ENCODE measurements at places on chromosomes 7 and 10.

GRCh38 chr10:93379731-93380575 lies 102.2 kb downstream of the MYOF start:
- DNase-seq: peak; percentile 58

GRCh38 chr7:80851896-80852476 lies 66.9 kb downstream of the SEMA3C start:
- DNase-seq: no peak

DNA sequence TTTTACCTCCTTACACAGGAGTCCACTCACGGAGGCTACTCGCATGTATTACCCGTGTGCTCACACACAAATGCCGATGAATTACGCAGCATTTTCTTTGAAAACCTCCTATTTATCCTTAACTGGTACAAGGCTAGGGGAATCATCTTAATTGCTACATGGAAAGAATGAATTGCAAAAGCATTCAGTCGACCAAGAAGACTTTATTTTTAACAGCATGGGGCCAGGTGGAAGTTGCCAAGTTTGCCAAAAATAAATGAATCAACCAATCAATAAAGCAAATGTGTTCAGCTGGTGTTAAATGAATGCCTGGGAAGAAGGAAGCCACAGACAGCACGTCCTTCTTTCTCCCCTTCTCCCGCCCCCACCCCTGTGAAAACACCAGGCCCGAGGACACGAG lies 55.8 kb downstream of the CTBP2 start:
- no peak for DNase-seq

GRCh38 chr10:86941426-86941825 lies 16.0 kb downstream of the MMRN2 start:
- no peak for DNase-seq

- no peak for DNase-seq
Measured at GRCh38 chr7:8514781-8515519, 81.5 kb downstream of the NXPH1 start.

GRCh38 chr10:110059925-110060324 lies 52.1 kb downstream of the ADD3 start:
- DNase-seq: no peak

GRCh38 chr10:78742730-78743615 lies 325.8 kb upstream of the ZMIZ1 start:
- no peak for DNase-seq

DNA sequence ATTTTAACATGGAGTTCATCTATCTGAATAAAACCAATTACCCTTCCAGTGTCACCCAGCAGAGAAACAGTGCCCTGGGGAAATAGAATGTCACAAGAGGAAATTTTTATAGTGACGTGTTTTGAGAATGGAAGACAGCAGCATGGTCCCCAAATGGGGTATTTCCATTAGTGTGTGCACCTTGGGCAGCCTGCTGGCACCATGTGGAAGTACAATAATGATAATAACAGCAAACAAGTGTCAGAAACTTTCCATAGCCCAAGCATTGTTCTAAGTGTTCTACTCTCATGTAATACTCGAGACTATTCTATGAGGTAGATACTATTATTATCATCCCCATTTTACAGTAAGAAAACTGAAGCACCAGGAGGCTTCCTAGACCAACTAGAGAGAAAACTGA lies 2.2 kb upstream of the PDE1C start:
- no peak for DNase-seq

- no peak for DNase-seq
Measured at GRCh38 chr7:1354661-1355567, 104.4 kb downstream of the MICALL2 start.

DNA sequence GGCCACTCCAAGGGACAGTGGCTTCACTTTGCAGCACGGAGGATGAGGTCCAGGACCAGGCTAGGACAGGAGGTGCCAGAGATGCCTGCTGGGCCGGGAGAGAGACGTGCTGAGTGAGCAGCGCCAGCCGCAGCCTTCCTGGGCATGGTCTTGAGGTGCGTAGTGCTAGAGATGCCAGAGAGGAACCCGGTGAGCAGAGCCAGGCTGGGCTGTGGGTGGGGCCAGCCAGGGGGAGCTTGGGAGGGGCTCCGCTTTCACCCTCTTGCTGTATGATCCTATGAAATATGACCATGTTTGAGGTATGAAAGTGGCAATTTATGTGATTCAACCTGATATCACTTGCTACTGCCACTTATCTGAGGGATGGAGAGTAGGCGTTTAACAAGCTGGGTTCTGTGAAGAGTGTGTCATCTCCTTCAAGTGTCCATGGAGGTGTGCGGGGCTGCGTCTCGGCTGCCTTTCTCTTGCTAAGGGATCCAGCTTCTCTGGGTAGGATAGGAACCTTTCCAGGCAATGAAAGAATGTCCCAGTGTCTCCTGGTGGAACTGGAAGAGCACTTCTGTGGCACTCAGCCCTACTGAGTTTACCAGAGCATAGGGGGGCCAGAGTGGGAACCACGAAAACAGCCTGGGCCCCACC lies 518.4 kb upstream of the FOXK1 start:
- no peak for DNase-seq

DNA sequence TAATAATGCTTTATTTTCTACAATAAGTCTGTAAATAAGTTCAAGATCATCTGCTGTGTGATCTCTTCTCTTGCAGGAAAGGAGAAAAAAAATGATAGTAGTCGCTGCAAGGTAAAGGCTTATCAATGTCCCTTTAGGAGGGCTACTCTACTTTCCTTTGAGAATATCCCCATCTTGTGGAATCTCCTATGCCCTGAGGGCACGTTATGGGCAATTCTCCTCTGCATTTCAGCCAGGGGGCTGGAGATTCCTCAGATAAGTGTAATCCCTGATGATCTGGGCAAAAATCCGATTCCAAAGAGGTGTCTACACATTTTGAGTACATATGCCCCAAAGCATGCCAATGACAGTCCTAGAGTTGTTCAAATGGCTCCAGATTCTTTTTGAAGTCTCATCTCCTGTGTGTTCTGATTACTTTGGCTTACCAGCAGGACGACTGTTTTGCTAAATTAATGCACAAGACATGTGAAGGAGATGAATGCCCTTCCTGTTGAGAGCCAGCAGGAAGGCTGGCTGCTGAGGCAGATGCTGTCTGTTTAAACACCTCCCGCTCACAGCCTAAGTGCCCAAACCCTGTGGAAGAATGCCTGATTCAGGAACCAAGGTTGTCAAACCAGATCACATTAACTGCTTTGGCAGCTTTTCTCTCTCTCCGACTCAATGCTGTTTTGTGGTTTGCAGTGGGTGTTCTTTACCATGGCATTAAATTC lies 171.2 kb upstream of the COL1A2 start:
- DNase-seq: no peak

DNA sequence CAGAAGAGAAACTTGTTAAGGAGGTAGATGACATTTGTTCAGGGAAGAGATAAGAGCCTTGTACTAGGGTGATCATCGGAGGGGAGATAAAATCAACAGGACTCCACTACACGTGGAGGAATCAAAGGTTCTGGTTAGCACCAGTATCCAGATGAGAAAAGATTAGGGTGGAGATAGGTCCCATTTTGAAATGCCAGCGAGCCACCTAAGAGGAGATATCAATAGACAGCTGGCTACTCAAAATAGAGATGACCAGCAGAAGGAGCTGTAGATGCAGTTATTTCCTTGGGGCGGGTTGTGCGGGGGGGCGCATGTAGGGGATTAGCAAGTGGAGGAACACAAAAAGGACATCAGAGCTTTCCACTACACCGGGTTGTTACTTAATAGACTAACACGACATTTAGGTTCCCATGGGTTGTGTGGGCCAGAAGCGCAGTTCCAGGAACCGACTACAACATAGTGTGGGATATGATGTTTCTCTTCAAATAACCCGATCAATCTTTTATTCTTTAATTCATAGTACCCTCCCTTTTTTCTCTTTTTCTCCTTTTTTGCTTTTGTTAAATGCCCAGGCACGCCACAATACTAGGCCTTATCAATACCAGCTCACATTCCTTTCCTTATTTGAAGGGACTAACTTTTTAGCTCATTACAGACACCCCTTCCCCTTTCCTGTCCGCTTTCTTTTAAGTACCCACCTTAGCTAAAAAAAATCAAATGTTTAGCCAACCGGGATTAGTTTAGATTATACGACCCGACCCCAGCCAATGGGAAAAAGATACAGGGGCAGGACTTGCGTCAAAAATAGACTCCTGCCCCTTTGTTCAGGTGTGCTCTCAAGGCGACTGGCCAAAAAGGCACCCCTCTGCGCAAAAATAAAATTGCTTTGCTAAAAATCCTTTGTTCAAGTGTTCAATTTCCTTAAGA lies 2.0 kb upstream of the KIF11 start:
- no peak for DNase-seq

DNA sequence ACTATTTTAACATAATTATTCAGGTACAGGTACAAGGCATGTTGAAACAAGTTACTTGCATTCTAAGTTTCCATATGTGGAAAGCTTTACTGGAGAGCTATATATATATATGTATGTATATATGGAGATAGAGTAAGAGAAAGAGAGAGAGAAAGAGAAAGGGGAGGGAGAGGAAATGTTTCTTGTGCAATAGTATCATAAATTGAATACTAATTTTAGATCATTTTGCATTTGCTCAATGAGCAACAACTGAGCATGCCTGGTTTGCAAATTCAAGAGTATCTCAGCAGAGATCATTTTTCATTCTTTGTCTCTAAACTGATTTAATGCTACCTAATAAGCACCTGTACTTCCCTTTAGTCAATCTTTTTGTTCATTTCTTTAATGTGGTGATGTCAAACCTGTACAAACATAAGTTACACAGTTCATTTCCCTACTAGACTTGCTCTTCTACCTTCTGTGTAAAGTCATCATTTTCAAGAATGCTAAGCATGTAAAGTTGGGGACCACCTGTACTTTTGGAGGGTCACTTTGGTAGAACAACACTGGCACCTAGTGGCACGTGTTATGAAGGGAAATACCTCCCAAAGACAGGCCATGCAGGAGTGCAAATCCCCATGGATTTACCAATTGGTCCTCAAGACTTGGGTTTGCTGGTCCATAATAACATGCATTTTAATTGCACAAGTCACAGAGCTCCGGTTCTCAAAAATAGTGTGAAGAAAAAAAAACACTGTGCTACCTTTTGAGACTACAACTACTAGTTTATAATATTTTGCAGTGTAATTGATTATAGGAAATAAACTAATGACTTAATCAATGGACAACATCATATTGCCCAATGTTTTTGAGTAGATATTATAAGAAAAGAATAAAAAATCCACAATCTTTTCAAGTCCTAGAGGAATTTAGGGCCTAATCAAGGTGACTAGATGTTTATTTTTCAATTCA lies 431.2 kb upstream of the IGFBP3 start:
- DNase-seq: no peak

Measured in activated CD8-positive, alpha-beta memory T cell treated with anti-CD3 and anti-CD28 coated beads, Interleukin-2, amount 50 U/mL, for 48 hours (primary cell).